ENCODE measurements at places on chromosomes 5 and 9.

- DNase-seq = no peak
Measured at GRCh38 chr9:113978725-113979342, 99.3 kb downstream of the AMBP start.

DNA sequence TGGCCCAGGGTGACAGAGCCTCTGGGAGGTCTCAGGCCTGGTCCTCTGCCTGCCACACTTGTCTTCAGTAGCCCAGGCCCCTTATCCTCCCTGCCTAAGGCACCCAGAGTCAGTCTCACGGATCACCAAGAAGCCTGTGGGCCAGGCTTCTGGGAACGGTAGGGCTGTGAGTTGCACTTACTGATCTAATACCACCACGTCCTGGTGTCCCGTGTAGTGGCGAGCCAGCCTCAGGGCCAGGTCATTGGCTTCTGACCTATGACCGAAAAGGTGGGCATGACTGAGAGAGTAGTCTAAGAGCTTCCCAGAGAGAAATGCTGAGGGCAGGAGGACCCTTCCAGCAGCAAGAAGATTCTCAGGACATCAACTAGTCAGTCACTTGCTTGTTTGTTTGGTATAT lies 7.4 kb downstream of the PHYKPL start:
- DNase-seq = no peak

DNA sequence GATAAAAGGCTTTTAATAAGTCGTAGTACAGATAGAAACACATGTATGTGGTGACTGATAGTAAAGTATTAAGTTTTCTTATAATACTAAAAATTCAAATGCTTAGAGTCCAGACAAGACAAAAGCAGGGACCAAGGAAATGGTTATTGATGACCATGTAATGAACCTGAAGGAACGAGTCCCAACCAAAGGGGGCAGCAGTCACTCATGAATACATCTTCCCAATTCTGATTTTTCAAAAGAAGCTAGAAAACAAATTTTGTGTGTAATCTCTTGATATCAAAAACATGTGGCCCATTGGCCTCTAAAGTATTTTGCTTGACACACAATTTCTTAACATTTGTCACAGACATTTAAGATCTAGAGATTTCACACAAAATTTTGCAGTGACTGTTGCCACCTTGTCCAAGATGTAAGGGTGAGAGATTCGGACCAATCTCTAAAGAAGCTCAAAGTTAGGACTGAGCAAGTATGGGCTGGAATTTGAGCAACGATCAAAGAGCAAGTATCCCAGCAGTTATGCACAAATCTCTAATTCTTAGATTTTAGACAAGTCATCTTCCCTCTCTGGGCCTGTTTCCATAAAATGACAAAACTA lies 66.8 kb downstream of the ARL15 start:
- peak; percentile 71 for DNase-seq

DNA sequence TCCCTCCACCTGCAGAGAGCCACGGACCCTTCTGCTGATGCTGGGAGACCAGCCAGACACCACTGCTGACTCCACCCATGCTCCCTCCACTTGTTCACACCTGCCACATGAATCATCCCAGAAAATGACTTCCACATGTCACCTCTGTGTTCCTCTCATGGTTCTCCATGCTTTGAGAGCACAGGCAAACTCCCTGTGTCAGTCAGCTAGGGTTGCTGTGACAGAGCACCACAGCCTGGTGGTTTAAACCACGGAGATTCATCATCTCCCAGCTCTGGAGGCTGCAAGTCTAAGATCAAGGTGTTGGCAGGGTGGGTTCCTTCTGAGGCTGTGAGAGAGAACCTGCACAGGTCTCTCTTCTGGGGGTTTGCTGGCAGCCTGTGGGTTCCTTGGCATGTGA lies 381.4 kb downstream of the GADD45G start:
- no peak for DNase-seq

GRCh38 chr5:14263699-14264098 lies 120.6 kb downstream of the TRIO start:
- peak; percentile 21 for DNase-seq

GRCh38 chr9:134226221-134226930 lies 62.0 kb upstream of the RNU6ATAC start:
- peak; percentile 44 for DNase-seq

DNA sequence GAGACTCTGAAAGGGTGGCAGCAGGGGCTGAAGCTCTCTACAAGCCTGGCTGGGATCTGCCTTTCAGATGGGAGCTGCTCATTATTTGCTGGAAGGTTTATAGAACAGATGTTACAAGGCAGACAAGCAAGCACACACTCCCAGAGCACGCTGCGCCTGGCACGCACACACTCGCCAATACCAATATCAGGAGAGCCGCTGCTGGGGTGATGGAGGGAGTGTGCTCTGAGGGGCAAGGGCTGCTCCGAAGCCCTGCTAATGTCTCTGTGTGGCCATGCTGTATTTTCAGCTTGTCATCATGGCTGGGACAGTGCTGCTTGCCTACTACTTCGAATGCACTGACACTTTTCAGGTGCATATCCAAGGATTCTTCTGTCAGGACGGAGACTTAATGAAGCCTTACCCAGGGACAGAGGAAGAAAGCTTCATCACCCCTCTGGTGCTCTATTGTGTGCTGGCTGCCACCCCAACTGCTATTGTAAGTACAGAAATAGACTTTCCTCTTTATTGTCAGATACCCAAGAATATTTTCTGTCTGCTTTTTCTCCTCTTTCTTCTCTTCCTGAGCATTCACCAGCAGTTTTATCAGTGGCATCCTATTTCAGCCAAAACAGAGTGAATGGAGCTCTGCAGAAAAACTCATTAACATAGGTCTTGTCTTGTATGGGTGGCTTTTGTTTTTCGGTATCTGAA lies 115.1 kb downstream of the BAAT start:
- DNase-seq = peak; percentile 13

DNA sequence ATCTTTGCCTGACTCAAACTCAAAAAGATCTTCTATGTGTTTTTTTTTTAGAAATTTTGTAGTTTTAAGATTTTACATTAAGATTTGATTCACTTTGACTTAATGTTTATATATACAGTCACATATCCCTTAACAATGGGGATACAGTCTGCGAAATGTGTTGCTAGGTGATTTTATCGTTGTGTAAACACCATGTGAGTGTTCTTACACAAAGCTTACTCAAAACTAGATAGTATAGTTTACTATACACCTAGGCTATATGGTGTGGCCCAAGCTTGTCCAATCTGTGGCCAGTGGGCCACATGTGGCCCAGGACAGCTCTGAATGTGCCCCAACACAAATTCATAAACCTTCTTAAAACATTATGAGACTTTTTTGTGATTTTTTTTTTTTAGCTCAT lies 131.9 kb downstream of the CWC27 start:
- DNase-seq = no peak

- DNase-seq = no peak
Measured at GRCh38 chr5:131513780-131514179, 121.2 kb downstream of the RAPGEF6 start.

- no peak for DNase-seq
Measured at GRCh38 chr9:92735636-92736562, 28.7 kb downstream of the BICD2 start.

- DNase-seq = no peak
Measured at GRCh38 chr5:104754311-104754995, 1191.9 kb upstream of the NUDT12 start.

DNA sequence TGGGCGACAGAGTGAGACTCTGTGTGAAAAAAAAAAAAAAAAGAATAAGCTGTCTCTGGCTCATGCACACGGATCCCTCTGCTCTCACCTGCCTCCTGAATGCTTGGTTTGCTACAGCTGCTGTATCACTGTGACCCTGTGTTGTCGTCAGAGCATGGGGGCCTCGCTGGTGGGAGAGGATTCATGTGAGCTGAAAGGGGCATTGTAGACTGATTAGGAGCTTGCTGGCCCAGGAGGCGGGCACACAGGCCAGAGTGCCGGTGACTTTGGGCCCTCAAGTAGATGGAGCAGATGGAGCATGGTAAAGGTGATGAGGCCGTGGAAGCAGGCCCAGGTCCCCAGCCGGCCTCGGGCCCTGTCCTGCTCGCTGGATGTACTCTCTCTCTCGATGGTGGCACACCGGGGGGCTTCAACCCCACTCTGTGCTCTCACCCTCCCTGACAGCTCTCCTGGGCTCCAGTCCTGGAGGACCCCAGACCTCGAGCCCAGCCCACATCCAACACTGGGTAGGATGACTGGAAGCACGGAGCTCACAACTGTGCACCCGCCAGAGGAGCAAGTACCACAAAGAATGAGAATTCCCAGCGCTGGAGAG lies 7.1 kb downstream of the FLT4 start:
- no peak for DNase-seq

DNA sequence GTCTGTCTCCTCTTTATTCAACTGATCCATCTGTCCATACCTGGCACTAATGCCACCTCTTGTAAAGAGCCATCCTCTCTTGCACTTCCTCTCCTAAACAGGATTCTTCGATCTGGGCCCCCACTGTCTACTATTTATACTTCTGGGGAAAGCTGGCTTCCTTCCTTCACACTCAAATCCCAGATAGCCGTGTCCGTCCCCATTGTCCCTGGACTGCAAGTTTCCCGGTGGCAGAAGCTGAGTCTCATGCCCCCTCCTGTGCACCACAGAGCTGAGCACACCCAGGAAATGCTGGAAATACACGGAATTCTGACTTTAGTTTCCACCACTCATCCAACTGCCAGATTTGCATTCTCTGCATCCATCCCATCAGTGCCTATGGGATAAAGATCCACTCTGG lies 84.0 kb downstream of the MARCHF11 start:
- DNase-seq = no peak

DNA sequence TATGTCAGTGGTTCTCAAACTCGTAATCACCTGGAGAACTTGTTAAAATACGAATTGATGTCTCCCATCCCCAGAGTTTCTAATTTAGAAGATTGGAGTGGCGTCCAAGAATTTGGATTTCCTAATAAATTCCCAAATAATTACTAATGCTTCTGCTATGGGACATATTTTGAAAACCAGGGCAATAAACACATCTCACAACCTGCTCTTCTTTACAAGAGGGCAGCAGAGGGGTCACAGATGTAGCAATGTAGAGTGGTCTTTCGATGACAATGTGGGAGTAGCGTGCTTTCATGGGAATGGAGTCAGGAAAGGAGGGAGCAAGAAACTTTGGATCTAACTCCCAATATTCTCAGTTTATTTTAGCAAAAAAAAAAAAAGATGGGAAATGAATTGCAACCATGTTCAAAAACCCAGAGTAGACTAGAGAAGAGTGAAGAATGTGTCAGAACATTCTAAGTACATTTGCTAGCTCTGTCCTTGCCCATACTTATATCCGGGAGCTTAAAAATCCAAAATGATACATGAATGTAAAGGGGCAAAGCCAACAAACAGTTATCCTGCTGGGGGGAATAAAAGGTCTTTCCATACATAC lies 33.8 kb upstream of the ALDH1A1 start:
- DNase-seq = no peak

- DNase-seq = peak; percentile 80
Measured at GRCh38 chr5:112210430-112211005, 208.6 kb downstream of the EPB41L4A start.

GRCh38 chr5:173853370-173854131 lies 34.6 kb upstream of the CPEB4 start:
- peak; percentile 48 for DNase-seq

- peak; percentile 48 for DNase-seq
Measured at GRCh38 chr5:134007581-134008265, 2.9 kb upstream of the VDAC1 start.

DNA sequence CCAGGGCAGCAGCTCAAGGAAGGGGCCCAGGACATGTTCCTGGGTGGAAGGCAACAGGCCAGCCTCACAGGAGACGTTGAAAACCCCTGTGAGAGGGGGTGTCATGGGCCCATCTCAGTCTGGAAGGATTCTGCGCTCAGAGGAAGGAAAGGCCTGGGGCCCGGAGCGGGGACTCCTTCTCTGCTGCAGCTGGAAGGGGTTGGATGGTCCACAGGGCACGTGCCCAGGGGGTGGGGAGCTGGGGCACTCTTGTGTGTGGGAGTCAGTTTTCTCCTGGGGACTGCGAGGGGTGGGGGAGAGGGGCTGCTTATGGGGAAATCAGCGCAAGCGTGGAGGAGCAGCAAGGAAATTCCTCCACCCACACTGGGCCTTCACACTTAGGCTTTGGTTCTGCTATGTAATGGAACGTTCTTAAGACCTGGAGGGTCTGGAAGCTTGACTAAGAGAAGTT lies 2.9 kb upstream of the LPCAT1 start:
- no peak for DNase-seq

- DNase-seq = no peak
Measured at GRCh38 chr5:88736494-88736893, 146.5 kb downstream of the MEF2C start.

GRCh38 chr5:137724251-137724650 lies 11.6 kb downstream of the KLHL3 start:
- no peak for DNase-seq

DNA sequence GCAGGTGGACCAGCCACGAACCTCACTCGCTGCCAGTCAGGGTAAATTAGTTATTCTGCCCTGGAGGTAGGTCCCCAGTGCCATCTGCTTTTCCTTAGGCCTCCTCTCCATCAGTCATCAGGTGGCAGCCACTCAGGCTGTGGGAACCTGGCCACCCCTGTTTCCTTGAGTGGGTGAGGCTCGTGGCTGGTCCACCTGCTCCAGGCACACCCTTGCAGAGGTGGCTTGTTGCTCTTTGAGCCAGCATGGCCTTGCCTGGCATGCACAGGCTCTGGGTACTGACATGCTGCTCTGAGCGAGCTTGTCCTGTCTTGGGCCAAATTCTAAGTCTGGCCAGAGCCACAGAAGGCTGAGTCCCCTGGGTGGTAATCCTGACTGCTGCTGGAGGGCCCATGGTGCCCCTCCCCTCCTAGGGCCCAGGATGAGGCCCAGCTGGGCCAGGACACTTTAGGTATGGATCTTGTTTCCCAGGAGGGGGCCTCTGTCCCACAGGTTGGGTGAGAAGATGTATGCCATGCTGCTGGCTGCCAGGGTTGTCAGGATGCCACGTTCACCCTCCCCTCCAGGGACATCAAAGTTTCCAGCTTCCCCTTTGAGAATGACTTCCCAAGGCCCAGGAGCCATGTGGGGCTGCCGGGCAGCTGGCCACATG lies 17.0 kb upstream of the ZNF484 start:
- DNase-seq = no peak

DNA sequence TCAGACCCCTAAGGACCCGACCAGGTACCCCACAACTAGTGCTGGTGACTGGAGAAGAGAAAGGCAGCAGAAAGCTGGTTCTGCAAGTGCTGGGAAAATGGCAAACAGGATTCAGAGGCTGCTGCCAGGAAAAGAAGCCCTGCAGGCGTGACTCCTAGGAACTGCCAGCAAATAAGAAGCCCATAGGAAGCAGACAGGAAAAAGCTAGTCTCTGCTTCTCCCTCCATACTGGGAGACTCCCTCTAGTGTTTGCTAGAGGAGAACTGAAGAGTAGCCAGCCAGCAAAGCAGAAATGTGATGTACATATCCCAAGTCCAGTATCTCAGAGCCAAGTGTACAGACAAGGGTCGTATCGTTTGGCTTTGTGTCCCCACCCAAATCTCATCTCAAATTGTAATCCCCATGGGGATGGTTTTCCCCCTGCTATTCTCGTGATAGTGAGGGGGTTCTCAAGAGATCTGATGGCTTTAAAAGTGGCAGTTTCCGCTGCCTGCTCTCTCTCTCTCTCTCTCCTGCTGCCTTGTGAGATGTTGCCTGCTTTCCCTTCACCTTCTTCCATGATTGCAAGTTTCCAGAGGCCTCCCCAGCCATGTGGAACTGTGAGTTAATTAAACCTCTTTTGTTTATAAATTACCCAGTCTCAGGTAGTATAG lies 38.1 kb upstream of the TUSC1 start:
- peak; percentile 49 for DNase-seq

GRCh38 chr5:41526699-41527098 lies 16.3 kb upstream of the PLCXD3 start:
- DNase-seq = no peak

- DNase-seq = peak; percentile 87
Measured at GRCh38 chr9:13427587-13427986, 148.1 kb upstream of the MPDZ start.
